ENCODE measurements at places on chromosomes 6 and 20.

GRCh38 chr20:40225596-40225995, 463.4 kb downstream of the MAFB start:
- no peak for DNase-seq

DNA sequence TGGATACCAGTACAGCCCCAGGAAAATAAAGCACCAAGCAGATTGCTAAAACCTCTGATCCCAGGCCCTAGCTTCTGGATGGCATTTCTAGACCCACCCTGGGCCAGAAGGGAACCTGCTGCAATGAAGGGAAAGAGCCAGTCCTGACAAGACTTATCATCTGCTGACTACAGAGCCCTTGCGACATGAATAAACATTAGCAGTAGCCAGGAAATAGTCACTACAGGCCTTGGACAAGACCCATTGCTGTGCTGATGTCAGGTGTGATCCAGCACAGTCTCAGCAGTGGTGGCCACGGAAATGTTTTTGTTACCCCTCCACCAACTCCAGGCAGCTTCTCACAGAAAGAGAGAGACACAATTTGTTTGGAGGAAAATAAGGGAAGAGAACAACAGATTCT, 399.3 kb downstream of the HAO1 start:
- no peak for DNase-seq

GRCh38 chr6:157233686-157234085, 89.6 kb downstream of the TMEM242 start:
- DNase-seq, result no peak

GRCh38 chr6:154202958-154203357, 153.6 kb downstream of the IPCEF1 start:
- DNase-seq, result no peak

- DNase-seq, result no peak
These were observed 44.7 kb upstream of the CNKSR3 start for GRCh38 chr6:154555073-154555677.

DNA sequence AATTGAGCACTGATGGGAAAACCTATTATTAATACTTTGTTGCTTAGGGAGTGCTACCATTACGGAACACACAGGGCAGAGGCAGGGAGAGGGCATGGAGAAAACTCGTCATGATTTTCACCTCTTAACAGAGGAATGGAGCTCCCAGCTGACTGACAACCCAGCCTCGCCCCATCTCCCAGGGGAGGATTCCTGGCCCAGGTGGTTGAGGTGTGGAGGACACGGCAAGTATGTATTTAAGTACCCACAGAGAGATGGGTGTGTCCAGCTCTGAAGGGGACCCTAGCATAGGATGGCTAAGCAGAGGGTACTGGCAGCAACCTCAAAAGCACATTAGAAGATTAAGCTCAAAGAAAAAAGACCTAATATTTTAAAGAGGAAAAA, 261.9 kb upstream of the MOCS1 start:
- no peak for DNase-seq

DNA sequence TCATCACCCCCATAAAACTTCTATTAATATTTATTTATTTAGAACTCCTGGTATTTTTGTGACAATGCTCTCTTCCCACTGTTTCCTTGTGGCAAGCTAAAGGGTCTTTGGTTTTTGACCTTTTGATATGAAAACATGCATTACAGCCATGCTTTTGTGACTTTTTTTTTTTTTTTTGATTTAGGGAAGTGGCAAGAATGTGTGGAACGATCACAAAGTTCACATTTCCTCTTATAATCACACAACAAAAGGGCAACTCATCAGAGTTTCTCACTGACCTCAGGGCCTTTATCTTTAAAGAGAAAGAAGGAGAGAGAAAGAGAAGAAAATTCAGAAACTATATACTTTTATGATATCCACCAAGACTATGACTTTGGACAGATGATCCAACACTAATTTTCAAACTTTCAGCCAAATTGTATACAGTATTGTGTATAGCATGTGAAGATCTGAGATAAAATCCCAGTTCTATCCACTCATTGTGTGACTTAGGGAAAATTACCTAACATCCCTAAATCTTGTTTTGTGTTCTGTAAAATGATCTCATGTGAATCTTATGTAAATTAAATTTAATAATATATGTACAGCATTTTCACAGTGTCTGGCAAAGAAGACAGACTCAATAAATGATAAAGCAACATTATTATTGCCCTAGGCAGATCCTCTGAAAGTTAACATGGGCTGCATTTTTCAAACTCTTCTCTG, 106.8 kb upstream of the MARCKS start:
- no peak for DNase-seq

- no peak for DNase-seq
These were observed 34.5 kb upstream of the MPC1 start for GRCh38 chr6:166417285-166417691.

DNA sequence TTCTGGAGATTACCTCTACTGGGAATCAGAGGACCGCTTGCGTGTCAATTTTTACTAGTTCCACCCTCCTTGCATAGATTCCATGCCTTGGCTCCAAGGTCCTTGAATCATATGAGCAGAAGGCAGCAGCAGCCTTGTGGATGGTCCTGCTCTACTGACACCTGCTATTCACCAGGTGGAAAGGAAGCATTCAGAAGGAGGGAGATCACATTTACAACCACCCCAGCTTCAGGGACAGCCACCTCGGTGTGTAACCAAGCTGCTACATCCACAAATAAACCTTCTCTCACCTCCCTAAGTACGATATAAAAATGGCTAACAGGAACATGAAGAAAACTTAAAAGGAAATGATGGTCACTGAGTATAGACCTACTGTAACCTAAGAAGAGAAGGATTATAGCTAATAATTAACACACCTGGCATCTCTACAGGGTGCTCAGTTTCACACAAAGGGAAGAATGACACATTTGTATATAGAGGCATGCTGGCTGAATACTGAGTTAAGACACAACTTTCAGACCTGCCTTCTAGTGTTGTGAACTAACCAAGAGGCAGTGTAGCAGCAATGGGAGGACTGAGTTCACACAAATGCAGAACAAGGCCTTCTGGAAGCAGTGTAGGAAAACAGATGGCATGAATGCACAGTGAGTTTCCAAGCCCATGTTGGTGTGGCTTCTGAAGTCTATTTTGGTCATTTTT, 46.3 kb upstream of the SRPK1 start:
- no peak for DNase-seq

GRCh38 chr20:11017446-11017845, 343.6 kb upstream of the JAG1 start:
- DNase-seq, result no peak

- peak; percentile 22 for DNase-seq
These were observed 73.3 kb upstream of the TOP1 start for GRCh38 chr20:40955326-40955725.

DNA sequence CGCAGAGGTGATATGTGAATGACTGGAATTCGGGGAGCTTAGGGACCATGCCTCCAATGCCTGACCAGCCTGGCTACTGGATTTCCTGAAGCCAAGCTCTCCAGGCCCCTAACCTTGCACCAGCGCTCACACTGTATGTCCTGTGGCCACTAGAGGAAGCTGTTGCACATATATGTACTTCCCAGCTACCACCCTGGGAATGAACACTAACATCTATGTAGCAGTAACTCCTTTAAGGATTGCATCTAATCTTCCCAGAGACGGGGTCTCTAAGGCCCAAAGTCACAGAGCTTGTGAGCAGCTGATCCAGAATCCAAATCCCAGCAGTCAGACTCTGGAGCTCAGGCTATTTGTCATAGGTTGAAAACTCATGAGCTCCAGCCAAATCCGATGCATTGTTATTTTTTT, 20.4 kb upstream of the BPIFB1 start:
- peak; percentile 68 for DNase-seq

DNA sequence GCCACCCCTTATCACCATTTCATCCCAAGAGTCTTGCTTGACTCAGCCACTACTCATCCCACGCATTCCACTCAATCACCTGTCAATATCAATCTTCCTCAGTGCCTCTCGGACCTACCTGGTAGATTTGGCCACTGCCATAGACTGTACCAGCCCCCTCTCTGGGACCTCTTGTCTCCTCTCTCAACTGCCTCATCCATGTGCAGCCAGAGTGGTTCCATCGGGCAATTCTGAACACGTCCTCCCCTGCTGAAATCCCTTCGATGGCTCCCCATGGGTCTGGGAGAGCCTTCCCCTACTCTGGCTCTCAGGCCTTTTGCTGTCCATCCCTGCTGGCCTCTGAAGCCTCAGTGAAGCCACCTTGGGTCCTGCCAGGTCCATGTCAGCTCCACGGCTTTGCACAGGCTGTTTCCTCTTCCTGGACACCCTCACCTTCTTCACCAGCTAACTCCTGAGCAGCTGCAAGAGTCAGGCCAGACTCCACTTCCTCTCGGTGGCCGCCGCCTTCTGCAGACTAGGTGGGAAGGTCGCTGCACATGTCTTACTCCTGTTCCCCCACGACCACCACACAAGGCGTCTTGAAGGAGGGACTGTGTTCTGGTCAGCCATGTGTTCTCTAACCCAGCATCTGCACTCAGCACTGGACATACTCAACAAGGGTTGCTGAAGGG, 120.4 kb downstream of the TOX2 start:
- peak; percentile 25 for DNase-seq

GRCh38 chr6:170176136-170176897, 114.6 kb downstream of the DLL1 start:
- DNase-seq, result peak; percentile 39

DNA sequence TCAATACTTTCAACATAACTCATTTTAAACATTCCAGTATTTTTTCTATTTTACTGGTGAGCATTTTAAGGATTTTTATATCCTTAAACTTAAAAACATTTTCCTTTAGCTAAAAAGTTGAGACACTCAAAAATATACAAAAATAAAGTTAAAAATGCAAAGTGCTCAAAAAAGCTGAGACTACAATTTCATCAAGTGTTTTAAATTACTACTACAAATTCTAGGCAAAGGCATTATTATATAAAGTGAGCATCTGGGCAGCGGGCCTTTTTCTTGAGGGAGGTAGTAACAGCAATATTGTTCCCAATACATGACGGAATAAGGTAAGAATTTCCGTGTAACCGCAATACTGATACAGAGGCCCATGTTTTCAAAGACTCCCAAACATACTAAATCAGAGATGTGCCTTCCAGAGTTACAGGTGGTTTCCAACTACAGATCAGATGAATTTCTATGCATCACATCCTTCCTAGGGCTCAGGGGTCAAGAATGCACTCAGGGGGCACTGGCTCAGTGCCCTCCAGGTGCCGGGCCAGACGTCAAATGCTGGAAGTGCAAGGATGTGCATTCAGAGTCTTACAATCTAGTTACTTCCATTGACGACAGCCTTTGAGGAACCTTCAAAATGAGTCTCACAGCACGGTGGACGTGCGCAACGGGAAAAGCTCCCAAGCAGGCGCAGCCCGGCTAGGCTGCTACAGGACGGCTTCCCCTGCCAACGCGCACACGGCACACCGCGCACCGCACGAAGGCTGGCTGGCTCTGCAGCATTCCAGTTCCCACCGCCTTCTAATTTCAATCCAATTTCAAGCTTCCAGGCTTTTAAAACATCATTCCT, 1.7 kb downstream of the PHF10 start:
- peak; percentile 60 for DNase-seq

- DNase-seq, result no peak
These were observed 96.9 kb downstream of the PRSS35 start for GRCh38 chr6:83609248-83609647.

DNA sequence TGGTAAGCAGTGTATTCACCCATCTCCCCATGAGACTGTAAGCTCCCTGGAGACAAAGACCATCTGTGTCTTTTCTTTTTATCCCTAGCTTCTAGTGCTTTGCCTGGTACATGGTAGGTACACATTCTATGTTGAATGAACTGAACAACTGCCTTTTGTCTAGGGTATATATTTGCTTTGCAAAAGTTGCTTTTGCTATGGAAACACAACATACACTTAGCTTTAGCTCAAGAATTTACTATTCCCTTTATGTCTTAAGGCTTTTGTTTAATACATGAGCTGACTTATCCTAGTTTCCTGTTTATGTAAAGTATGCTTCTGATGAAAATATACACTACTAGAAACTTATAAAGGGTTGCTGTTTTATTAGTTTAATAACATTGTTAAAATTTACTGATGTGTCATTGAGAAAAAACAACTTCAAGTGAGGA, 198.2 kb downstream of the PRL start:
- no peak for DNase-seq

DNA sequence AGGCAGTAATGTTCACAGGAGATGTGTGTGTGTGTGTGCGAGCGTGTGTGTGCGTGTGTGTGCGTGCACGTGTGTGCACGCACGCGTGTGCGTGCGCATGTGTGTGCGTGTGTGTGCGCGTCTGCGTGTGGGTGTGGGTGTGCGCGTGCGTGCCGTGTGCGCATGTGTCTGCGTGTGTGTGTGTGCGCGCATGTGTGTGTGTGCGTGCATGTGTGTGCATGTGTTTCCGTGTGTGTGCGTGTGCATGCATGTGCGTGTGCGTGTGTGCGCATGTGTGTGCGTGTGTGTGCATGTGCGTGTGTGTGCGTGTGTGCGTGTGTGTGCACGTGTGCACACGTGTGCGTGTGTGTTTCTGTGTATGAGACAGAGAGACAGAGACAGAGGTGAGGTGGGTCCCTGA, 136.0 kb upstream of the CST7 start:
- DNase-seq, result no peak

DNA sequence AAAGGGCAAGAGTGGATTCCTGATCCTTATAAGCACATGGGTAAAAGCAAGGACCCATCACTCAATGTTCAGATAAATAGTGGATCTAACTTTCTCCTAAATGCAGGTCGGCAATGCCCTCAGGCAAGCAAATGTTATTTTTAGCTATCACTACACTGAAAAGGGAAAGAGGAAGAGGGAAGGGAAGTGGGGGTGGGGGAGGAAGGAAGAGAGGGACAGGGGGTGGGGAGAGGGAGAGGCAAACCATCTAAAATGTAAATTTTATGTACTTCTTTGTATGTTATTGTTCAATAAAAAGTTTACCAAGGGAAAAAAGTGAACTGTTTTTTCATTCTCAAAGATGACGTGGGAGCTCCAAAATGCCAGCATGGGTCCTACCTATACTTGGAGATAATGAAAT, 44.2 kb downstream of the CHD6 start:
- no peak for DNase-seq

GRCh38 chr6:99946005-99946404, 48.0 kb downstream of the MCHR2 start:
- DNase-seq, result no peak

DNA sequence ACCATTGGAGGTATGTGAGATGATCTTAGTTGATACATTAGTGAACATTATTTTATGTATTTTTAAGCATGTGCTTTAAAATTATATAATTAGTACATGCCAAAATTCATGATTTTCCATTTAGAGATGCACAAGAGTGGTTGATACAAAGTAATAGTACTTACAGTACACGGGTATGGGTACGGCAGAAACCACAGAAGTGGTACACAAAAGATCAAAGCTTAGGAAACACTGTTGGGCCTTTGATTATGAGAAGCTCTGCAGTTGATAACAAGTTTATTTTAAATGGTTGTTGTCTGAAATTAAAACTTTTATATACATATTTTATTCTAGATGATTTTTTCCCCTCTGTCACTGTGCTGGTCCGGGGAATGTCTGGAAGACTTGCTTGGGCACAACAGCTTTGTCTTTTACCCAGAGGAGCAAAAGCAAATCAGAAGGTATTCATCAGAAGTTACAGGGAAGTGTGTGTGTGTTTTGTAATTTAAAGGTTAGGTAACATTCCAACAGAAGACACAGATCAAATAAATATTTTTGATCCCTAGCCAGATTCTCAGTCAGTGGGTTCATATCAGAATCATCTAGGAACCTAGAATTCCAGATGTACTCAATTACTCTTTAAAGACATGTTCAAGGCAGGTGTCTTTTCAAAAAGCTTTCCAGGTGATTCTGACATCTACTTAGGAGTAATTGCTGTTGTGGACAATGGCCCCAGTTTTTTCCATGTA, 32.5 kb upstream of the ADIG start:
- no peak for DNase-seq

- DNase-seq, result peak; percentile 78
These were observed 744 bp upstream of the FOXO3 start for GRCh38 chr6:108559884-108560462.

GRCh38 chr6:20467437-20467836, 65.8 kb downstream of the E2F3 start:
- DNase-seq, result no peak

Measured in ecto neural progenitor cell (in vitro differentiated cells).